ENCODE measurements at places on chromosomes 13 and 19.
A peak's percentile ranks its signal among the peaks of the same experiment; 100 is the strongest.

- no peak overlapping the region for H3K27ac ChIP-seq
- peaks cover 52% of the 10 kb centered on the region for H3K36me3 ChIP-seq
These were observed 26.4 kb upstream of the ZNF431 start for GRCh38 chr19:21115430-21115829.

GRCh38 chr13:113474179-113474578, 16.3 kb downstream of the DCUN1D2 start:
- no peak overlapping the region for H3K4me3 ChIP-seq
- H3K27ac ChIP-seq: no peak overlapping the region
- DNase-seq: no peak
- H3K27me3 ChIP-seq: no peaks in the 10 kb centered on the region
- peaks cover 4% of the 10 kb centered on the region for H3K4me1 ChIP-seq
- H3K36me3 ChIP-seq: peaks cover 40% of the 10 kb centered on the region

GRCh38 chr13:50320271-50320862, 305.1 kb downstream of the KCNRG start:
- H3K27ac ChIP-seq: no peak overlapping the region
- H3K27me3 ChIP-seq: no peaks in the 10 kb centered on the region
- no peaks in the 10 kb centered on the region for H3K36me3 ChIP-seq
- DNase-seq: no peak
- peaks cover 9% of the 10 kb centered on the region for H3K4me1 ChIP-seq
- no peak overlapping the region for H3K4me3 ChIP-seq

GRCh38 chr19:7861619-7862412, 12.4 kb downstream of the PRR36 start:
- DNase-seq: peak; percentile 42
- no peak overlapping the region for H3K4me3 ChIP-seq
- no peak overlapping the region for H3K27ac ChIP-seq
- H3K36me3 ChIP-seq: no peaks in the 10 kb centered on the region
- no peaks in the 10 kb centered on the region for H3K4me1 ChIP-seq

DNA sequence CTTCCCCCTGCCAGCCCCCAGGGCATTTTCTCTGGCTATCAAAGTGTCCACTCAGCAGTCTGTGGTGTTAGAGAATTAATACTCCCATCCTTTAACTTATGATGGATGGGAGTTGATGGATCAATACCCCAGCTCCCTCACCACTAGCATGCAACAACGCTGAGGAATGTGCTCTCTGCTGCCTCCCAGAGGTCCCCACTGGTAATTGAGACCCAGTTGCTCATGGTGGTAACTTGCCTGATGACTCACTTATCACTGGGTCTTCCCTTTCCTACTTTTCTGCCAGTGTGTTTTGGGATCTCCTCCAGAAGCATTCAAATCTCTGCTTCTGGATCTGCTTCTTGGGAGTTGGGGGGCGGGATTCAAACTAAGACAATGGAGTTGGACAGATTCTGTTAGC, 20.3 kb upstream of the CACNA1A start:
- no peaks in the 10 kb centered on the region for H3K36me3 ChIP-seq
- no peak overlapping the region for H3K27ac ChIP-seq
- no peaks in the 10 kb centered on the region for H3K4me1 ChIP-seq
- H3K4me3 ChIP-seq: no peak overlapping the region

DNA sequence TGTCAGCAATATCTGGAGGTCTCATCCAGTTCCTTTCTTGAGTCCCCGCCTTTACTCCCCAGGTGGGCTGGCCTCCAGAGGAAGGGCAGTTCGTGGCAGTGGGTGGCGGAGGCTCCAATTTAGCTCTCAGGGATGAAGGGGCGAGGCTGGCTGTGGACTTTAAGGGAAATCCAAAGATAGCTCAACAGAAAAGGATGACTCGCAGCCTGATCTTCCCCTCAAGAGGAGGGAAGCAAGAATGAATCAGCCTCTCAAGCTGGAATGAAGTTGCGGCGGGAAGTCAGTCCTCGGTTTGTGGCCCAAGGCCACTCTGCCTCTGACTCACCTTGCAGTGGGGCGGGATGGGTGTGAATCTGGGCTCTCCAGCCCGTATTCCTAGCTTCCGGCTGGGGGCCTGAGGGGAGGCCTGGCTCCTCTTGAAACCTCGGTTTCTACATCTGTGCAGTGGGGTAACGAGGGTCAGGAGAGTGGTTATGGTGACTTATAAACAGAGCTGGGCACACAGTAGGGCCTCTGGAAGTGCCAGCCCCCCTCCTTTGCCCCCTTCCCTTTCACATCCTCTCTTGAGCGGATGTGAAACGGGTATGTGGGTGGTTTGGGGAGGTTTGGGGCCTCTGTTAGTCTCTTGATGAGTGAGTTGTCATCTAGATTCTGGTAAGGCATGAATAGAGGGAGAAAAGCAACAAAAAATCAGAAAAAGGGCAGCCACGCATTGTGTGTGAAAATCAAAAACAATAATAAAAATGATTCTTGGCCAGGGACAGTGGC, 10.5 kb upstream of the SMG9 start:
- H3K27me3 ChIP-seq: no peaks in the 10 kb centered on the region
- peaks cover 49% of the 10 kb centered on the region for H3K36me3 ChIP-seq
- H3K4me3 ChIP-seq: no peak overlapping the region
- peak overlapping the region; percentile 91 for H3K27ac ChIP-seq
- peaks cover 23% of the 10 kb centered on the region for H3K4me1 ChIP-seq

DNA sequence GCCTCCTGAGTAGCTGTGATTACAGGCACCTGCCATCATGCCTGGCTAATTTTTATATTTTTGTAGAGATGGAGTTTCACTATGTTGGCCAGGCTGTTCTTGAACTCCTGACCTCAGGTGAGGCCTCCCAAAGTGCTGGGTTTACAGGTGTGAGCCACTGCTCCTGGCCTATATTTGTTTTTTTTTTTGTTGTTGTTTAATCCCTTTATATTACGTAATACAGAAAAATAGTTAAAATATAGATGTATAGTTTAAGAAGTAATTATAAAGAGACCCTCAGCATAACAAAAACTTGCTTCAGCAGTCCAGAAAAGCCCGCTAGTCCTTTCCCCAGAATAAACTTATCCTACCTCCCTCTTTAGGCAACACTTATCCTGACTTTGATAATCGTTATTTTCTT, 2.4 kb downstream of the ZNF383 start:
- H3K4me3 ChIP-seq: no peak overlapping the region
- H3K27me3 ChIP-seq: no peaks in the 10 kb centered on the region
- DNase-seq: no peak
- no peak overlapping the region for H3K27ac ChIP-seq
- peaks cover 34% of the 10 kb centered on the region for H3K36me3 ChIP-seq

DNA sequence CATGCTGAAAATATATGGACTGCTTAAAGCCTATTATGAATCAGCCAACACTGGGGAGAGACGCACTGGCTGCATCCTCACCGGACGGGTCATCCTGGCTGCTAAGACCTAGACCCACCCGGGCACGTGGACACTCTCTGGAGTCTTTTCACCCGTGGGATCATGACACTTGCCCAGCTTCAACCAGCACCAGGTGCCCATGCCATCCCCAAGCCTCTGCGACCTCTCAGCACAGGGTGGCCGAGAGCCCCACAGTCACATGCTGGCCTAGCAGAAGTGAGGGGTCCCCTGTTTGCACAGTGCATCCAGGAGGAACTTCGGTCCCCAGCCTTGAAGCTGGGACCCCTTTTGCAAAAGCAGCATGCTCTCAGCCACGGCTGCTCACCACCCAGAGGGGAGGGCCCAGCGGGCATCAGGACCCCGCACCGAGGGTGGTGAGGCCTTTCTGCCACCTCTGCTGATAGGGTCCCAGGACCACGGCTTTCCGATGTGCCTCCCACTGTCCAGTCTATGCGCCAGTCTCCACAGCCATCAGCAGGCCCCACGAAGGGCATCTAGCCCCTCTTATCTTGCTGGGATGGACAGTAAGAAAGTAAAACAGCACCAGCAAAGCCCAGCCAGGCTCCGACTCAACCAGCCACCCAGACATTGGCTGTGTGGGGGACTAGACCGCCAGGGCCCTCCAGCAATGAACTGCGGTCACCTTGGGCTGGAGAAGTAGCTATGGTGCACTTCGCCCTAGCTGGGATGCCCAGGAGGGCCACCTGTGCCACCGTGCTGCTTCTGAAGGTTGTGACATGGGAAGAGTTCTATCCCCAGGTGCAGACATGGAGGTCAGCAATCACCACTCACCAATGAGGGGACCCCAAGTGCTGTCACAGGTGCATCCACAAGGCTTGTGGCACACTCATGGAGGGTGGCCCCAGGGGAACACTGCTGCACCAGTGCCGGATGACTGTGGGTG, 73.1 kb downstream of the CEBPG start:
- H3K4me3 ChIP-seq: no peak overlapping the region
- H3K4me1 ChIP-seq: no peaks in the 10 kb centered on the region
- no peak overlapping the region for H3K27ac ChIP-seq
- H3K27me3 ChIP-seq: no peaks in the 10 kb centered on the region
- DNase-seq: peak; percentile 47
- H3K36me3 ChIP-seq: no peaks in the 10 kb centered on the region

- H3K4me1 ChIP-seq: no peaks in the 10 kb centered on the region
- H3K36me3 ChIP-seq: no peaks in the 10 kb centered on the region
- DNase-seq: no peak
These were observed 163.0 kb downstream of the FGF9 start for GRCh38 chr13:21833921-21834320.

DNA sequence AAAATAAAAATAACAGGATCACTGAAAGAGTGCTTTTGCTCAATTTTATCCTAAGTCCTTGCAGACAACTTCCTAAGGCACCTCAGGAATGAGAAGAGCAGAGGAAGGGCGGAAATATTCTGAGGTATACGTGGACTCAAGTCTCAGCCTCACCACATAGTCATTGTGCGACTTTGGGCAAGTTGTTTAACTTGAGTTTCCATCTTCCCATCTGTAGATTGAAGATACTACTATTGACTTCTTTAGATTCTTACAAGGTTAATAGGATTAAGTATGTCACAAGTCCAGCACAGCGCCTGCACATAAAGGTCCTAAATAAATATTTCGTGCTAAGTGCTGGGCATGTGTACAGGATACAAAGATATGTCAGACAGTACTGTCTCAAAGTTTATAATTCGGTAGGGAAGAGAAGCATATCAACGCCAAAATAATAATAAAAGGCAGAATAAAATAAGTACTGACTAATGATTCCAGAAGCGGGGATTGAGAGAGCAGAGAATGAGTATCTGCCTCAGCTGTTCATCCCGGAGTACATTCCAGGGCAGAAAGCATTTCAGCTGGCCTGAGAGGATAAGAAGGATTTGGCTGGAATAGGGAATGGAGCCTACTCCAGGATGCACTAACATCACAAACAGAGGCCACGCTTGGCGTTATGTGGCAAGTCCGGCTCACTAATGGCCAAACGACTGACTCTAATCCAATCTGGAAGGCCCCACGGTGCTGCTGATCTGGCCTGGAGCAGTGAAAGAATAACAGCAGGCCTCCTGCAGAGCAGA, 139.7 kb downstream of the FLT1 start:
- no peak overlapping the region for H3K4me3 ChIP-seq
- H3K36me3 ChIP-seq: no peaks in the 10 kb centered on the region
- no peaks in the 10 kb centered on the region for H3K27me3 ChIP-seq
- no peaks in the 10 kb centered on the region for H3K4me1 ChIP-seq

GRCh38 chr13:48858122-48858902, 117.4 kb upstream of the FNDC3A start:
- no peak overlapping the region for H3K4me3 ChIP-seq
- H3K36me3 ChIP-seq: no peaks in the 10 kb centered on the region
- no peak for DNase-seq
- H3K27me3 ChIP-seq: no peaks in the 10 kb centered on the region

DNA sequence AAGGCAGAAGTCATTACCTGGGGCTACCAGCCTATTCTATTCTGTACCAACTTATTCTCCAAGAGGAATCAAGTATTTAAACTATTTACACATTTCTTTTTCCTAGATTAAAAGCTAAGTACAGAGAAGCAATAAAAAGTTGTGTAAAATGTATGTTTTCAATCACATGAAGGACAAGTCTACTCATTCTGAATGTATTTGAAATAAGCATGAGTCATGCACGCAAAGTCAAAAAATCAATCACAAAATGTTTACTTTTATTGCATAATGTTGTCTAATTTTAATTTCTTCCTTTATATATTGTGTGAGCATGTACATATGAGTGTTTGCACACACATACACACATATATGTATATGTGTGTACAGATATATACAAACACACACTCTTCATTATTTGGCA, 136.7 kb downstream of the DACH1 start:
- H3K27ac ChIP-seq: no peak overlapping the region
- no peak overlapping the region for H3K4me3 ChIP-seq
- peaks cover 2% of the 10 kb centered on the region for H3K27me3 ChIP-seq
- no peak for DNase-seq
- H3K4me1 ChIP-seq: no peaks in the 10 kb centered on the region

DNA sequence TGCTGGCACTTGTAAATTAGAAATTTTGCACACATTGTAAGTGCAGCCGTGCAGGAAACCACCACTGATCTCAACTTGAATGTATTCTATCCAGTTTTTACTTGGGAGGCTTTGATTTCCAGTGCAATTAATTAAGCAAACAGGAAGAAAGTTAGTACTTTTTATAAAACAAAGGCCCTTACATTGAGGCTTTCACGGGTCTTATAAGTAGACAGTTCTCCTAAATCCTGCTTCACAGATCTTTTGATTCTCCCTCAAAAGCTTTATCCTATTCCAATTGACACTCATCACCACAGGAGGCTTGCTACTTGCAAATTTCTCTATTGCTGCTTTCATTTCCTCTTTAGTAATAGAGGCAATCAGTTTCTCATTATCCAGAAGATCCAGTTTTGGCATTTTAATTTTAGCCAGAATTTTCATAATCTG, 90.1 kb downstream of the ERCC5 start:
- H3K4me1 ChIP-seq: no peaks in the 10 kb centered on the region
- H3K4me3 ChIP-seq: no peak overlapping the region
- H3K36me3 ChIP-seq: no peaks in the 10 kb centered on the region

- DNase-seq: no peak
- no peaks in the 10 kb centered on the region for H3K27me3 ChIP-seq
These were observed 7.9 kb downstream of the PTBP1 start for GRCh38 chr19:805166-805551.

- no peaks in the 10 kb centered on the region for H3K36me3 ChIP-seq
- peaks cover 10% of the 10 kb centered on the region for H3K4me1 ChIP-seq
- H3K4me3 ChIP-seq: no peak overlapping the region
These were observed 109.3 kb downstream of the KLF12 start for GRCh38 chr13:74024856-74025255.

- no peak overlapping the region for H3K27ac ChIP-seq
- H3K4me1 ChIP-seq: no peaks in the 10 kb centered on the region
- no peaks in the 10 kb centered on the region for H3K36me3 ChIP-seq
- DNase-seq: no peak
- no peak overlapping the region for H3K4me3 ChIP-seq
These were observed 344.5 kb downstream of the KCNRG start for GRCh38 chr13:50359779-50360178.

All from RWPE2 (cell line).